ENCODE measurements at places on chromosomes 3 and 15.

DNA sequence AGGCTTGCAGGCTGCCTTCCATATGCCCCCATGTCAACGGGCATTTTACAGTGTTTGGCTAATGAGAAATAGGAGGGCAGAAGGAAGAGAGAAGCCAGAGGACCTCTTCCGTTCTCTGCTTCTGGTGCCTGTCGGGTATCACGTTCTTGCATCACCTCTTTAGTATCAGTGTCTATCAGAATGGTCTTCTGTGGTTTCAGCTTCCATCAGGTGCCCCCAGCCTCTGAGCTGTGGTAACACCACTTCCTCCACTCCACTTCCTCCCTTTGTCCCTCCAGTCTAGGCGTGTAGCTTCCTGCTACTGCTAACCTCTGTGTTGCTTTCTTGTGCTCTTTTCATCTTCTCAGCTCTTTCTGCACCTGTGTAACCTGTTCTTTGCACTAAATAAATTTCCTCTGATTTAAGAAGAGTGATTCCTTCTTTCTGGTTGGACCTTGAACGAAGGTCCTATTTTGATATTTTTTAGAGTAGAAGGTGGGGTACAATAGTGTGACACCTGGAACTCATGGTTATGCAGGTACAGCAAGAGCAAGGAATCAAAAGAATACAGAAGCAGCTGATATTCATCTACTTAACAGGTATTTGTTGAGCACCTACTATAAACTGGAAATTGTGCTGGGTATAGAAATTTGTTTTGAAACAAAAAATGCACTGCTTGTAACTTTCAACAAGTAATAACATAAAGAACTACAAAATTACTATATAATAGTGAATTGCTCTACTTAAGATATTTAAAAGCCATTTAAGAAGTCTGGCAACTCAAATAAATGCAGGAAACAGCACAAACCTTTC, 27.4 kb upstream of the FOXB1 start:
- peak; percentile 54 for DNase-seq

DNA sequence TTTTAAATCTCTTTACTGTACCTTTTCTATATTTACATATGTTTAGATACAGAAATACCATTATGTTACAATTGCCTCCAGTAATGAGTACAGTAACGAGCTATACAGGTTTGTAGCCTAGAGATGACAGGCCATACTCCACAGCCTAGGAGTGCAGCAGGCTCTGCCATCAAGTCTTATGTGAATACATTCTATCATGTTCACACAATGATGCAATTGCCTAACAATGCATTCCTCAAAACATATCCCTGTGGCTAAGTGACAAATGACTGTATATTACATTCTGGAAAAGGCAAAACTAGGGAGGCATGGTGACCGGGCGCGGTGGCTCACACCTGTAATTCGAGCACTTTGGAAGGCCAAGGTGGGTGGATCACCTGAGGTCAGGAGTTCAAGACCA, 192.4 kb upstream of the IGF1R start:
- no peak for DNase-seq

DNA sequence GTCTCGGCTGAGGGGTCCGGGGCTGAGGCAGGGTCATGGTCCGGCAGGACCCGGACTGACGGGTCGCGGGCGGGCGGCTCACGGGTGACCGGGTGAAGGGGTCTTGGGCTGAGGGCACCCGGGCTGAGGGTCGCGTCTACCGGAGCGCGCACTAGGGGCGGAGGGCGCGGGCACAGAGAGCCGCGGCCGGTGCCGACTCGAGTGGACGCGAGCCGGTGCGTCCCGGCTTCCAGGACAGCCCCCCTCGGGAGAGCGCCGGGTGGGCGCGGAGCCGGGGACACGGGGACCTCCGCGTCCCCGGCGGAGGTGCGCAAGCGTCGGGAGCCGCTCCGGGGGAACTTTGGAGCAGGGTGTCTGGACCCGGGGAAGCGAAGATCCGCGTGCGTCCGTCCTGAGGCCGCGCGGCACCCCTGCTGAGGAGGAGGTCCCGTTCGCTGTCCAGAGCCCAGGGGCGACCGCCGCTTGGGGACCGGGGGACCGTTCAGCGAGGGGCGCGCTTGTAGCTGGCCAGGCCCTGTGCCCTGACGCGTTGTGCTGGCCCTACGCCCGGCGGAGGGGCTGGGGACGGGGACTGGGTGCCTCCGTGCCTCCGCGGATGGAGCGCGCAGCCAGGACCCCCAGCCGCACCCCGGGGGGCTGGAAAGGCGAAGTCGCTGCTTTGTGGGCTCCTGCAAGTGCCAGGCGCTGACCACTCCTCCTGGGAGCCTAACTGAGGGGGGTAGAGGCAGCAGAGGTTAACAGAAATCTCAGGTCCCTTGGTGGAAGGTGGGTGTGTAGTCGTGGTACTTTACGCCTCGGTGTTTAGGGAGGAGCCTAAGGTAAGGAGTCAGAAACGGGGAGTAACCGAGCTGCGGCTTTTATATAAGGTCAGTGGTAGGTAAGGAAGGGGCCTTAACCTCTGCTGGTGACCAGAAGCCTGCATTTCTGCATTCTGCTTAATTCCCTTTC, at the start of gene PPARG:
Gene PPARG (plus strand): TSS at position 889 of the 948 bp plus-strand sequence. CDS start 90,642 bp downstream, outside the sequence.
- DNase-seq = no peak

DNA sequence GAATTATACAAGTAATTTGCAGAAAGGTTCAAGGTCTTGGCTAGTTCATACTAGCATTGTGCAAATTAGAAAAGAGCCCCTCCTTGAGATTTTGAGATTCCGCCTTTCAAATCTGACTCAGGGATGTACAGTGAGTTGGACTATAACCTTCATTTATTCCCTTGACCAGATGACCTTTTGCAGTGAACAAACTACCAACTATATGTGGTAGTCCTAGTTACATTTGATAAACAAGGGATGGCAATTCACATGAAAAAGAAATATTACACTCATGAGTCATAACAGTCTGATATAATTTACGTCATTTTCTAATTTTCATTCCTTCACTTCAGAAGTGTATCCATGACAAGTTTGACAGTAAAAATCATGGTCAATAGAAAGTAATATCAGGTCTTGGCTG, 860.4 kb downstream of the ROBO1 start:
- DNase-seq = no peak

DNA sequence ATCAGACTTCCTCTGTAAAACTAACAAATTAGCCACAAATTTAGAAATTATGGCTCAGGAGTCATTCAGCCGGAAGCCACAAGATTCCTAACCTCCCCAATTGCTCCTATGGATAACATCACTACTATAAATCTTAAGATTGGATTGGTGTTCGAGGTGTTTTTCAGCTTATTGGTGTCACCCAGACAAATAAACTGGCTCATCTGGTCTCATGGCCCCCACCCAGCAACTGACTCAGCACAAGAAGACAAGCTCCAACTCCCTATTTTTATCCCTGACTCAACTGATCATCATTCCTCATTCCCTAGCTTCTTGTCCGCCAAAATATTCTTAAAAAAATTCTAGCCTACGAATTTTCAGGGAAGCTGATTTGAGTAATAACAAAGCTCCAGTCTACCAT, 135.1 kb upstream of the STRIT1 start:
- no peak for DNase-seq

DNA sequence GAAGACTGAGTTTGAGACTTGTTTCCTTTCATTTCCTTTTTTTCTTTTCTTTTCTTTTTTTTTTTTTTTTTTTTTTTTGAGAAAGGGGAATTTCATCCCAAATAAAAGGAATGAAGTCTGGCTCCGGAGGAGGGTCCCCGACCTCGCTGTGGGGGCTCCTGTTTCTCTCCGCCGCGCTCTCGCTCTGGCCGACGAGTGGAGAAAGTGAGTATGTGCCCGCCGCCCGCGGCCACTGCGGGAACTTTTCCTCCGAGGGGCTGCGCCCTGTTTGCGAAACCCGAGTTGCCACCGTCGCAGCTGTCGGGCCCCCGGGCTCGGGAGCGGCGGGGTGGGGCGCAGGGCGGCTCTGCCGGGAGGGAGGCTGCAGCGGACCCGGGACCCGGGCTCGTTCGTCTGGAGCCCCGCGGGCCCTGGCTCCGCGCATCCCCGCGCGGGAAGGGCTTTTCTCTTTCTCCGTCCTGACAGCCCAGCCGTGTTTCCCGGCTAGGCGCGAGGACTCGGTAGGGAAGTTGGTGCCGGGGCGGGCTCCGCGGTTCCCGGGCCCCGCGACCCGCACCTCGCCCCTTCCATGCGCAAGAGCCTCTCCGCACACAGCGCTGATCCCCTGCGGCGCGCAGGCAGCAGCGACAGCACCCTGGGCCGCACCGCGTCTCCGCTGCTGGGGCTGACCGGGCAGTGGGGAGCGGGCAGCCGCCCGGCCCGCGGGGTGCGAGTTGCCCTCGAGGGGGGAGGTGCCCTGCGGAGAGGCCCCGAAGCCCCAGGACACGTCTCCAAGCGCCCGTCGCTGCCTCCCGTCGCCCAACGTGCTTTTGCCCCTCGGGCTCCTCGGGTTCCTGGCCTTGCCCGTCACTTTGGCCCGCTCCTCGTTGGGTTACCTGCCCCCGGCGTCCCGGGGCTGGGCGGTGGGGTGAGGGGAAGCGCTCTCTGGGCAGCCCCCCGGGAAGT, 1.4 kb downstream of the IGF1R start:
- peak; percentile 9 for DNase-seq

- no peak for DNase-seq
These were observed 433.8 kb upstream of the CBLB start for GRCh38 chr3:106302451-106303221.

- no peak for DNase-seq
These were observed 71.0 kb downstream of the TRIM42 start for GRCh38 chr3:140748903-140749302.

GRCh38 chr3:139319428-139320402, 24.1 kb upstream of the MRPS22 start:
- no peak for DNase-seq

GRCh38 chr15:85289677-85290365, 90.6 kb upstream of the AKAP13 start:
- DNase-seq = no peak

DNA sequence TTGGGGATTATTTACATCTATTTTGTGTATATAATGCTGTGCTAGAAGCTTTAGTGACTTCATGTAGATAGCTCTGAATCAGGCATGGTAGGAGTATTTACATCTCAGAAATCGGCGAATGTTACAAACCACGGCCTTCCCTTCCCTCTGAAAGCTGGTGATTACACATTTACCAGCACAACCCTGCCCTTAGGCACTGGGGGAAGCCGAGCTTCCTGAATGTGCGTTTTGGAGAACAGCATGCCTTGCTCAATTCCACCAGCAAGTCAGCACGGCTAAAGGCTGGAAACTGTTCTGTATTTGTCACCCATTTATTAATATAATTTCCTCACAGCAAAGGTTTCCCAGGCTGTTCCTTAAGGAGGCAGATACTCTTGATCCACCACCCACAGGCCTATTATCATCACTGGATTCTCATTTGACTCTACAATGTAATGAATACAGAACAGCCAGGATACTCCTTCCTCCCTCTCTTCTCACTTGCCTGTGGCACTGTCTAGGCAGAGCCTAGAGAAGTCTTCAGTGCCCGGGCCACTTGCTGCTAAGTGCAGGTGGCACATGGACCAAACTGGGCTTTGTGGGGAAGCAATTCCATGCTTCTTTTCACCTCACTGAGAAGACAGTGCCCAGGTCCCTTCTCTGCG, 55.2 kb upstream of the CACNA2D3 start:
- no peak for DNase-seq

DNA sequence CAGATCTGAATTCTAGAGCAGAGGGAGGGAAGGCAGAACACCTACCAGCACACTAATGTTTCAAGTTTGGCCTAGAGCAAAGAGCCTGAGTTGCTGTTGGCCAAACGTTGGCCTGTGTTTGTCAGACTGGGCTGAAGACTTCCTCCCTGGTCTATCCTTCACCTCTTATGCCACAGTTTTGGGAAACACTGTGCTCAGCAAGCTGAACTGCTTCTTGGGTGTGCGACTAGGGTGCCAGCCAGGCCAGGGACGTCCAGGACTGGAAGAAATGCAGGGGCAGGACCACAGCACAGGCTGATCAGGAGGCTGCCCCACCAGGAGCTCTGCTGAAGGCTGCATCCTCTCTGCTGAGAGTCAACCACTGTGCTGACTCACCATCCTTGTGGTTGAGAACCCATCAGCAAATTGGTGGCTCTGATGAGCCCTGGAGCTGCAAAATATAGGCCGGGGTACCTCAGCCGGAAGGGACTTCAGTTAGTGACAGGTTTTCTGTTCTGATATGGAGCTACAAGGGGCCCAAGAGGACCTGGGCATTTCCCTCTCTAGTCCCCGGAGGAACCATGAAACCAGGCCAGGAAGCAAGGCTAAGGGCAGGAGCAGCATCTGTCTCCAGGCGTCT, 131.6 kb upstream of the RASGRP1 start:
- DNase-seq = peak; percentile 66

GRCh38 chr3:71387586-71387985, 195.9 kb downstream of the FOXP1 start:
- no peak for DNase-seq

DNA sequence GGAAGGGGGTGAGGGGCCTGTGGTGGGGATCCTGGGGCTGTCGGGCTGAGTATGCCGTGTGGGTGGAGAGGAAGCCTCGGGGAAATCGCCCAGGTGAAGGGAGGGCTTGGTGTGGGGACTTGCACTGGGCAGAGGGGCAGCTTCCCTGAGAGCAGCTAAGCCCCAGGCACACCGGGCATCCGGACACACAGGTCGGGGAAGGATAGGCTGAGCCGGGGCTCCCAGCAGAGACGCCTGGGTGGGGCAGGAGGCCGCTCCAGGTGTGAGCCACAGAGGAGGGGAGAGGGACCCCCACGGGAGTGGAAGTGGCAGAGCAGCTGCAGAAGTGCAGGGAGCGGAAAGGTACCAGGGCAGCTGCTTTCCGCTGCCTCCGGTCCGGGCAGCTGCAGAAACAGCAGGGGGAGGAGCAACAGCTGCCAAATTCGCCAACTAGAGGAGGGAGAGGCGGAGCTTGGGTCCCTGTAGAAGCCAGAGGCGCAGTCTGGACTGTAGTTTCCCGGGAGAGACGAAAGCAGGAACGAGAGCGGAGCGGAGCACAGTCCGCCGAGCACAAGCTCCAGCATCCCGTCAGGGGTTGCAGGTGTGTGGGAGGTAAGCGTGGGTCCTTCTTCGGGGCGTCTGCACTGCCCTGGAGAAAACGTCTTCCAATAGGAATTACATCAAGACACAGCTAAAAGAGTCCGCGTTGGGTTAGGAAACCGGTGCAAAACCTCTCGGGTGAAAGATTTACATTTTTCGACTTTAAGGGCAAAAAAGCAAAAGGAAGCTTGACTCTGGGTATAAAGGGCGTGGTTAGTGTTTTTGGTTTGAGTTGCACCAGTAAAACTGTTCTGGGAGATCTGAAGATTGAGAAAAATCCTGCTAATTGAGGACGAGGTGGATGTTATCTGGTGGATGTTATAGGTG, at the start of gene SERPINI1:
Gene SERPINI1 (plus strand): TSS at position 489 of the 906 bp plus-strand sequence. CDS start 53,408 bp downstream, outside the sequence.
- DNase-seq = peak; percentile 73

- DNase-seq = no peak
These were observed 145.1 kb downstream of the VGLL4 start for GRCh38 chr3:11498646-11499045.

GRCh38 chr15:67735896-67736295, 89.4 kb upstream of the SKOR1 start:
- no peak for DNase-seq

DNA sequence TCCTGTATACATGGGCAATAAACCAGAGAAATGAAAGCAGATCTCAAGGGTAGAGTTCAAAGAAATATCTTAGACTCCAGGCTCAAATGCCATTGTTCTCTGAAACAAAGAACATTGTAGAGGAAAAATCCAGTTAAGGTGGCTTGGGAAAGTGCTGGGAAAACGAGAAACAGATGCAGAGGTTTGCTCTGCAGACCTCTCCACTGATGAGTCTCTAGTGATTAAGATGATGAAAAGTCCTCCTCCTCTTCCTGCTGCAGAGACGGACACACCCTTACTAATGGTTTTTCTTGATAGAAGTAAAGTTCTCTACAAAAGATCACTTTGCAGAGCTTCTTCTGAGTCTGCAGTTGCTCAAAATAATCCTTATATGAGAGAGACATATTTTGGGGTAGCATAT, 264.7 kb downstream of the GABRG3 start:
- DNase-seq = no peak

- no peak for DNase-seq
These were observed 49.9 kb downstream of the LRRFIP2 start for GRCh38 chr3:37124435-37124834.
